ENCODE measurements at places on chromosomes 1 and 21.

DNA sequence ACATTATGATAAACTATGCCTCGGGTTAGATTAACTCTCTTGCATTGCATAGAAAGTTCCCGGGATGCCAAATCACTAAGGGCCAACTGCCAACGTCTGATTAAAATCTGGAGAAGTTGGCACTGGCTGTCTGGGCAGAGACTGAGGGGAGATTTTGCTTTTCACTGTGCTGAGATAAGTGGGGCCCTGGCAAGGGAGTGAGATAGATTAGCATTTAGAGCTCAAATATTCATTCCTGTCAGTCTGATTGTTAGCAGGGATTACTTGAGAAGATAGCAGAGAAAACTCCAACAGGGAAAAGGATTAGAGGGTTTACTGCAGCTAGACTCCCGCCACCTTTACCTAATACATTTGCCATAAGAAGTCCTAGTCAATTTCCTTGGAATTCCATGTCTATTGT lies 714.1 kb upstream of the CHRM3 start:
- DNase-seq, result no peak

DNA sequence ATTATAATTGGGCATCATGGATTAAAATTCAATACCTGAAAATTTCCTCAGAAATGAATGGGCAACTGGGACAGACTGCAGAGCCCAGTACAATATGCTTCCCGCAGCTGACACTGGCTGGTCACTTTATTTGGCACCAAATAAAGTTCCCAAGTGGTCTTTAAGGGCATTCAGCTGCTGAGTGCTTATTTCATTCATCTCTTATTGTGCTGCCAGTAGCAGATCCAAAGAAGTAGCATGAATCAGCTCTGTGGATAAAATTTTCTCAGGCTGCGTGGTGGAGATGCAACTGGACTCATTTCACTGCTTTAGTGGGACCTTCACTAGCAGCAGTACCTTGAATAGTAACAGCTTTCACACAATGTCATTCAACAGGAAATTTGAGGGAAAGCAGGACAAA lies 226.3 kb upstream of the ADGRL2 start:
- DNase-seq, result no peak

GRCh38 chr1:39919545-39919944 lies 17.8 kb upstream of the MYCL start:
- no peak for DNase-seq

GRCh38 chr21:31500982-31501381 lies 156.9 kb upstream of the TIAM1 start:
- DNase-seq, result no peak

DNA sequence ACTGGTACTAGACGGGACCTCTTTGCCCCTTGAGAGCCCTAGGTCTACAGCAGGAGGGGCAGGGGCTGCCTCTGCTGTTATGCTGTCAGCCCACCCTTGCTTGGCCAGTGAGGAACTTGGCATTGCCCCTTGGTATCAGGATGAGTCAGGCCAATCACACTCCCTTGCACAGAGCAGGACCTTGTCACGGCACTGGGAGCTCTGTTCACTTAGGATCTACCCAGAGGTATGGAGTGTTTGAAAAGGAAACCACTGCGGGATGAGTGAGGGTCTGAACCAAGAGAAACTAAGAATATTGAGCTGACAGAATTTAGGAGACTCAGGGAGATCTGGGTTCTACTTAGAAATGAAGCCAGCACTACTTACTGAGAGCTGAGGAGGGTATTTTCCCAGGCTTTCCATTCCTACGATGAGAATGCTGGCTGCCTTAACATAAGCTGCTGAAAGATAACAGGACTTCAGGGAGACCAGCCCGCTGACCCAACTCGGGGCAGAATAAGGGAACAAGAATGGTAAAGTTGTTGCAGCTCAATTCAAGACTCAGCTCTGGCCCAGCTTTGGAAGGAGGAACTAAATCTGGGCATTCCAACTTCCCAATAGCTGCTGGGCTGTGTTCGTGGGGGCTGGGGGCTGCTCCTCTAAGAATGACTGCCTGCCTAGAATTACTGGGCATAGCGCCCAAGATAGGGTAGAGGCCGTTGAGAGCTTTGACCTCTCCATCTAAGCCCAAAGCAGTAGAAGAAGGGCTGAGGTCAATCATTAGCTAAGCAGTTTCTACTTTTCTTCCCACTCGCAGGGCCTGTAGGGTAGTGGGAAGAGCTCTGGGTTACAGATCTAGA lies 1.5 kb downstream of the FABP3 start:
- DNase-seq, result no peak

DNA sequence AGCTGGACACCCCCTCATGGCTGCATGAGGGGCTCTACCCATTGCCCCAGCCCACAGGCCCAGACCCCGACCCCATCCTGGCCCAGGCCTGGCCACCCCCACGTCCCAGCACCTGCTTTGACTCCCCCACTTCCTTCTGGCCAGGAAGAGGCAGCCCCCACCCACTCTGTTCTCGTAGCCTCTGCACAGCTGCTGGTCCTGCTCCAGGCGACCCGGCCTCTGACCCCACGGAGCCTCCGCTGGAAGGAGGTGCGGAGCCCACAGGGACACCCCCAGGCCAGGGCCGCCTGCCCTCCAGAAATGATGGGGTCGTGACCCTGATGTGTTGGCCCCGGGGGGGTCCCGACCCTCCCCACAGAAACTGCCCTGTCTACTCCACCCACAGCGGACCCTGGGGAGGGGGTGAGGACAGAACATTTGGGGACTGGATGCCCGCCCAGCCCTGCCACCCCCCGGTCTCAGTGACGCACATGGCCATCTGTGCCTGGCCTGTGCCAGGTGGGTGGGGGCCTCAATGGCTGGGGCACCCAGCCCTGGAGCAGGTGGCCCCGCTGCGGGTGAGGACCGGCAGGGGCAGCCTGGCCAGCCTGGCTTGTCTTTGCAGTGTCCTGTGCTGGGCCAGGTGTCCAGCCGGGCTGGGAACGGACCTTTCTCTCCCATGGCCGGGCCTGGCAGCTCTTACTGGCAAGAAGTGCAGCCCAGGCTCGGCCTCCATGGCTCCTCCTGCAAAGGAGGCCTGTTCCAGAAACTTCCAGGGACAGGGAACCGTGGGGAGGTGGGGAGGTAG lies 78.6 kb downstream of the MORN1 start:
- DNase-seq, result no peak

DNA sequence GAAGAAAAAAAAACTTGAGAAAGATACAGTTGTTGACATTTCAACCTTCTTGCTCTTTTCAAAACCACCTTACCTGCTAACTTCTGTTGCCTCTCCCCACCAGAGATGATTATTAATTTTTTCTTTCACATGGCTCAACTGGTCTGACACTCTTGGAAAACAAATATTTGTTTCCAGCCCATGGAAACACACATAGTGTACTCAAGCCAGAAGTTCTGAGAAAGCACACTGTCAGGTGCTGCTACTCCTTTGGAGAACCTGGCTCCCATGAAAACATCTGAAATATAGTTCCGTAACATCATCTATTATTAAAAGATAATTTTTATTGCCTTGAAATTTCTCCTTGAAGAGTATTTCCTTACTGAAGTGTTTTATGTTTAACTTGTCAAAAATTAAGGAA lies 145.0 kb upstream of the C1orf105 start:
- DNase-seq, result no peak

DNA sequence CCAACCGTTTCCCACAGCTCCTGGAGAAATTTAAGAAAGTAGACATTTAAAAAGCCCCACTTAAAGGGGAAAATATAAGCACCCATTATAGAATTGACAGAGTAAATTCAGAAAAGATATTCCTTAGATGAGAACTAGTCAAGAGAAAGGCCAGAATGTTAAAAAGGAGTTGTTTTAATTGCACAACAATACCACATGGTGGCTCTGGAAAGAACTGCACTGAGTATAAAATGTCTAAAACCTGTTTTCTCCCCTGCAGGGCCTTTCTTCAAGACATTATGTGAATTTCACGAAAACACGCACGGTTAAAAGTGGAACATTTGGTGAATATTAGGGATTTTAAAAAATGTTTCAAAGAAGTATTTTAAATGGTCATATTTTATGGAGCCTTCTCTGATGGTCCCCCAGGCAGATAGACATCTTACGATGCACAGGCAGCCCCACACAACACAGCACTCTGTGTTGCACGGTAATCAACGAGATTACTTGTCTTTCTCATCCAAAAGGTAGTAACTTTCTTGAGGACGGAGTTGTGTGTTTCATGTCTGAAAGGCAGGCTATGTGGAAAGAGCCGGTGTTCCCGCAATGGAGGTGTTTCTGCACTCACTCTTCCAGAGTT lies 101.9 kb downstream of the PRRX1 start:
- no peak for DNase-seq

- no peak for DNase-seq
These were observed 46.6 kb downstream of the KIAA0040 start for GRCh38 chr1:175145899-175146528.

DNA sequence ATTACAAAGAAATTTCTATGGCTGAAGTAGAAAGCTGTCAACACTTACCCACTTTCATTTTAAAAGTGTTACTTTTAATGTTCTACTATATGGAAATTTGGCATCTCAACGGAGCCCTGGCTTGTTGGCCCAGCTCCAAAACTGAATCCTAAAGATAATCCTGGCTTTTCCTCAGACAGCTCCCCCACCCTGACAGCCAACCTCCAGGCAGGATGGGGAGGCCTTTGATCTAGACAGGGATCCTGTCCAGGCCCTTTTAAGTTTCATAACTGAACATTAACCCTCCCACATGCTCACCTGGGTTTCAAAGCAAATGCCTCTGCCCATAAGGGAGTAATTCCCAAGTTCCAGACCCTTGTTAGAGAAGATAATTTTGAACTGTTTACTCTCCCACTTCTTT lies 99.3 kb upstream of the RALGPS2 start:
- DNase-seq, result no peak

DNA sequence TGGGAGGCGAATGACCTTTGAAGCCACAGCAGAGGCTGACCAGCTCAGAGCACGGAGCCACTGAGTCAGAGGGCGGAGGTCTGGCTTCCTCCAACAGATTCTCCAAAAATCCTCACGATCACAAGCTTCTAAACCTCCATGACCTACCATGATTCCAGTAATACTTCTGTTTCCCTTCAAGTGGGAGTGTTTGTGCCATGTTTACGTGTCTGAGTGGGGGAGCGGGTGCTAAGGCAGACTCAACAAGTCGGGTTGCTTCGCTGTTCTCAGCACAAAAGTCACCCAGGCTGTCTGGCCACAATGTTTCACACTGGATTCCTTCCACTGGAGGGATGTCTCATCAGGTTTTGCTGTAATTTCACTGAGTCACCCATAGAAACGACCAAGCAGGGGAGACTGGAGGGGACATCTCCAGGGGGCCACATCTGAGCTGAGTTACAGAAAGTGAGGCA lies 86.2 kb downstream of the SLC66A1 start:
- no peak for DNase-seq

GRCh38 chr1:65734979-65735378 lies 57.7 kb upstream of the PDE4B start:
- DNase-seq, result no peak

GRCh38 chr1:205517763-205518162 lies 13.3 kb downstream of the CDK18 start:
- no peak for DNase-seq

DNA sequence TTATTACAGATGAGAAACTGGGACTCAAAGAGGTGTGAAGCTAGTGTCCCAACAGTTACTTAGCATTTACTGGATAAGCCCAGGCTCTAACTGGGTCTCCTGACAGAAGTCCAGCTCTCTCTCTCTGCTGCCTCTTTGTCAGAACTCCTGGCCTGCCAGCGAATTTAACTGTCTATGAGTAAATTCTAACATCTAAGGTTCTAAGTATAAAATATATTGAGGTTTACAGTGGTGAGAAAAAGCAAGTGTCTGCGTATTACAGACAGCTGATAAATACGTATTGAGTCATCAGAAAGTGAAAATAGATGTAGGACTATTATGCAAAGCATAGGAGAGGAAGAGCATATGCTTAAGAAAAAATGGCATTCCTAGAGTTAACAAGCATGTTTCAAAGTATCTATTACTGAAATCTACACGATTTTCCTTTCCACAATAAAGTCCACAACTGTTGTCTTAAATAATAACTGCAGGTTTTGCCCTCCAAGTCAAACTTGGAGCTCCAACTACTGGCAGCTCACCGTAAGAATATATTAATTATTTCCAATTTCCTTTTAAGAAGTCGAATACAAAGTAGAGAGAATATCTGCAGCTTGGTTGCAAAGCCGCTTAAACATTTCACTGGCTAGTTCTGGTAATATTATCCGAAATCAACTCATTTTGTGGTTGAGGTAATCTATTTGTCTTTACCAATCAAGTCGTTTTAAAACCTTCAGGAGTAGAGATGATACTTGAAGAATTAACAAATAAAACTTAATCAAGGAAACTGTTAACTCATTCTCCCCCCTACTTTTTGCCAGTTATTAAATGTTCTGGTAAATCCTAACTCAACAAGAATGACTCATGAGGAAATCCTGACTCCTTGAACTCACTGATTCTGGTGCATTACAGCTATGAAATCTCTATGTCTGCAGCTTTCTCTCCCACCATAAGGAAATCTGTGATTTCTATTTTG lies 1.4 kb upstream of the RGS2 start:
- DNase-seq, result no peak
